ENCODE measurements at places on chromosomes 5 and 9.

GRCh38 chr5:89372176-89372575 lies 489.2 kb upstream of the MEF2C start:
- no peak for DNase-seq

DNA sequence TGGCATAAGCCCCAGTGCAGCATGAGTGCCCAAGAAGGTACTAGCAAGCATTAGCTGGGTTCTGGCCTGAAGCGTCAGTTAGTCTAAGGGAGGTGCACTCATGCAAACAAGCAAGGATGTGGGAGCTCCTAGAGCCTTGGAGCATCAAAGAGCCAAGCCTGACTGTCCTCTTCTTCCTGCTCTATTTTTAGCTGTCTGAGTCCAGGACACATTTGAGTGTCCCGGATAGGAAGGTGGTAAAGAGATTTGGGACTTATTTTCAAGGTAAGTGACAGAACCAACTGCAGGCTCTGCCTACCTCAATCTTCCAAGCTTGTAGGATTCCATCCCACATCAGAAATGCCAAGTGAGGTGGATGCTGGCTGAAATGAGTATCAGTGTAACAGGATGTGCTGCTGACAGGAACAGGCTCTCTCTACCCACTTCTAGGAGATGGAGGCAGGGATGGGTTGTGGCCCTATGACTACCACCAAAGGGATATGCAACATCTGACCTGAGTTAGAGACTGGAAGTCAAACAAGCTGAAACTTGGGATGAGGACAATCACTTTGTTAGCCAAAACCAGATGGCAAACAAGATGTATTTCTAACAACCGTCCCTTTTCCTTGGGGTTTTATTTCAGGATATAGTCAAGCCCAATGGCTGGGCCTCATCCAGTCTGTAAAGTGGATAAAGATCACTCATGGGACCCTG lies 15.1 kb downstream of the MACROH2A1 start:
- no peak for DNase-seq

DNA sequence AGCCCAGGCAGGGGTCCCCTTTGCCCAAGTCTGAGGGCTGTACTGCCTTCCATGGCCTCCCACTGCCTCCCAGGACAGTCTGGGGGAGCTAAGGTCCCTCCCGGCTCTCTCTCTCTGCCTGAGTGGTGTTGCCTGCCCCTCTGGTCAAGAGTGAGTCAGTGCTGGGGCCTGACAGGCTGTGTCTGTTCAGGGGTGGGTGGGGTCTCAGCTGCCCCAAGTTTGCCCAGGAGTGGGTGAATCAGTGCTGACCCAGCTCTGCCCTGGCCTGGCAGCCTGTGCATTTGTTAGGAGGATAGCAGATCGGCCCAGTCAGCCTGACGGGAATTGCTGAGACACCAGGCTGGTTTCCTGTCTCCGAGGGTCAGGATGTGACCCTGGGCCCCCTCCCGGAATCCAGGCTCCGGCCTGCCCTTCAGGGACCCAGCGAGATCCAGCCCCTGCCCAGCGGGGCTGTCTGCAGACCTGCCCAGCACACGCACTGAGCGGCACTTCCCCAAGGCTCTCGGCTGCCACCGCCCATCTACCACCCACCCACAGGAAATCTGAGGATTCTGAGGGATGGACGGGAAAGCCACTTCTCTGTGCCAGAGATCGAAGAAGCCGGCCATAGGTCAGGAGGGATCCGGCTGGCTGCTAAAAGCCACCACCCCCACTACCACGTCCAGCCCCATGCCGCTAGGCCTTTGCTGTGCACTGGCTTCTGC lies 15.9 kb downstream of the ENG start:
- peak; percentile 72 for DNase-seq

- DNase-seq = no peak
These were observed 18.9 kb downstream of the AMBP start for GRCh38 chr9:114059047-114059803.

DNA sequence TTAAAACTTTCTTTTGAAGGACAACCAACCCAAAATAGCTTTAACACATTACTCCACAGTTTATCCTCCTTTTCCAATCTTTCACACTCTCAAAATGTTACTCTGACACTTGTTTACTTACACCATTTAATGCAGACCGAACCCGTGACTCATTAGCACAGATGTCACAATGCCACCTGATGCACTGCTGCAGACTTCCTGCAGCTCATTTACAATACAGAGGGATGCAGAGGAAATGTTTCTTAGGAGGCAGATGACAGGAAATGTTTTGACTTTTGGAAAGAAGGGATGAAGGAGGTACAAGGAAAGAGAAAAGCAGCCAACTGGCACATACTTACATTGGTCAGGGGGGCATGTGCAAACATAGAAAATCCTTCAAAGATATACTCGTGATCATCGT lies 39.0 kb downstream of the DROSHA start:
- no peak for DNase-seq

GRCh38 chr5:71737931-71738539 lies 19.0 kb downstream of the CARTPT start:
- DNase-seq = no peak

DNA sequence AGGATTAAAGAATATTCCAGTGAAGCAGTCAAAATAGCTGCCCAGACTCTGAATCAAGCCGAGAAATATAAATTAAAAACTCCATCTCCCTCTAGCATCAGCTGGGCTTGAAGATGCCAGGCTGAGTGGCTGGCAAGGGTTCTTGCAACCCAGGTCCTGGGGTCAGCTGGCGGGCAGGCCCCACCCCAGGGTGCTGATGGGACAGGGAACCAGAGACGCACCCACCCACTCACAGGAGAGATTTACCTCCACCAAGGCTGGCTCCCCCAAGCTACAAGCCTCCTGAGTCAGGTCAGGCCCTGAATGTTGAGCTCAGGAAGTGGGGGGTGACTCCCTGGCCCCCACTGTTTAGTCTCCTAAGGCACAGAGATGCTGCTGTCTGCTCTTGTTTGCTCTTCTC lies 83.9 kb upstream of the HSPA9 start:
- no peak for DNase-seq
